OCI-LY7 (cell line): ENCODE measurements at places on chromosomes 12 and 14.
A peak's percentile ranks its signal among the peaks of the same experiment; 100 is the strongest.

DNA sequence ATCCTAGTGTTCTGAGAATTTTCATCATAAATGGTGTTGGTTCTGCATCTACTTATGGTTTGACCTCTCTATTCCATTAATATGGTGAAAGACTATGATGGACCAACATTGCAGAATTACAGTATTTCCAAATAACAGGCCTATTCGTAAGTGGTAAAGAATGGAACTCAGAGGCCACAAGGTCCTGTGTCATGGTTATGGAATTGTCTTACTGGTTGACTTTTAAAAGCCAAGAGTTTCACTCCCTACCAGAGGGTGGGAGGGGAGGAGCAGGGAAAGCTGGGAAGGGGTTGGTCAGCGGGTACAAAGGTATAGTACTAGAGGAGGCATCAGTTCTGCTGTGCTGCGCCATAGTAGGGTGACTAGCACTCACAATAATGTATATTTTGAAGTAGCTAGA lies 153.4 kb downstream of the TMEM132D start:
- no peak for DNase-seq

GRCh38 chr14:71117839-71118743 lies 210.8 kb downstream of the PCNX1 start:
- peak; percentile 24 for DNase-seq

- no peak for DNase-seq
These were observed 4.9 kb upstream of the CMA1 start for GRCh38 chr14:24513009-24513408.

GRCh38 chr14:92619671-92620456 lies 106.3 kb downstream of the RIN3 start:
- DNase-seq, result no peak

DNA sequence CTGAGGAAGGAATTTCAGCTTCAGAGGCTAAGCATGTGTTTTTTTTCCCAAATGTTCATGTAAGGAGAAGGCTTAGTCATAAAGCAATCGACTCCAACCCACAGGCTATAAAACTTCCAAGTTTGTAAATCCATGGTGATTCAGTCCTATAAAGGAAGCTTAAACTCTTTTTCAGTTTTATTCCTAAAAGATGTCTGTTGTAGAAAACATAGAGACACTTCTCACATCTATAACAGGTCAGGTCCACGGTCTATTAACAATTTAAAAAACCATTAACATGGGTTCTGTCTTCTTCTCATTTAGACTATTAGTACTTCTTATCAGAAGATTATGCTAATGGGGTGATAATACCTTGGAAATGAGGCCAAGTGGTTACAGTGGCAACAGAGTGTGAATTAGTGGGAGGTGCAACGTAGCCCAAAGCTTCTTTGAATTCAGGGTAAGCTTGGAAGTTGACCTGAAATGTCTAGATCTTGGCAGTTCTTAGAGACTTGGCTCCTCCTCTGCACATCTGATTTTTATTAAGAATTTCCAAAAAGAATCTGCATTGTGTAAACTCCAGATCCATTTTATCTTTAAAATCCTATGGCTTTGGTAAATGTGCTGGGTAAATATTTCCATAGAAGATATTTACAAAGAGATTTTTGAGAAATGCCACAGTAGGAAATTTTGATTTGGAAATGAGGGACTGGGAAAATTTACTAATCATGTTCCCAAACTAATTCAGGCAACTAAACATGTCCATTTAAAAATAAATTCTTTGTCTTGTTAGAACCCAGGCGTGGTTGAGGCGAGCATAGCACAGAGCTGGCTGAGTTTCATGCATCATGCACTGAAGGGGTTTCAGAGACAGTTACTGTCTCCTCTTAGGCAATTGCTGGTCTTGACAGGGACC lies 86.4 kb downstream of the EML1 start:
- no peak for DNase-seq

DNA sequence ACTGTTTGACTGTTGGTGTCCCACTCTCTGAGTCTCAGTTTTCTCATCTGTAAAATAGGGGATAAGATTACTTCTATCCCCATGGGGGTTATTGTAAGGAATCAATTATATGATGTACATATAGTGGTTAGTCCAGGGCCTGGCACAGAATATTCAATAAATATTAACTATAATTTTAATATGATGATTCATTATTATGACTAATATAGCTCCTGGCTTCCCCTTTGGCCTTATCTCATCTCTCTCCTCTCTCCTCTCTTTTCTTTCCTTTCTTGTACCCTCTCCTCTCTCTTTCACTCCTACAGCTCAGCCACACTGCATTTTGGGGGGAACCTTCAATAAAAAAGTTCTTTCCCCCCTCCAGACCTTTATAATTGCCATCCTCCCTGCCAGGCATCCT lies 21.1 kb downstream of the TMEM233 start:
- DNase-seq, result no peak

DNA sequence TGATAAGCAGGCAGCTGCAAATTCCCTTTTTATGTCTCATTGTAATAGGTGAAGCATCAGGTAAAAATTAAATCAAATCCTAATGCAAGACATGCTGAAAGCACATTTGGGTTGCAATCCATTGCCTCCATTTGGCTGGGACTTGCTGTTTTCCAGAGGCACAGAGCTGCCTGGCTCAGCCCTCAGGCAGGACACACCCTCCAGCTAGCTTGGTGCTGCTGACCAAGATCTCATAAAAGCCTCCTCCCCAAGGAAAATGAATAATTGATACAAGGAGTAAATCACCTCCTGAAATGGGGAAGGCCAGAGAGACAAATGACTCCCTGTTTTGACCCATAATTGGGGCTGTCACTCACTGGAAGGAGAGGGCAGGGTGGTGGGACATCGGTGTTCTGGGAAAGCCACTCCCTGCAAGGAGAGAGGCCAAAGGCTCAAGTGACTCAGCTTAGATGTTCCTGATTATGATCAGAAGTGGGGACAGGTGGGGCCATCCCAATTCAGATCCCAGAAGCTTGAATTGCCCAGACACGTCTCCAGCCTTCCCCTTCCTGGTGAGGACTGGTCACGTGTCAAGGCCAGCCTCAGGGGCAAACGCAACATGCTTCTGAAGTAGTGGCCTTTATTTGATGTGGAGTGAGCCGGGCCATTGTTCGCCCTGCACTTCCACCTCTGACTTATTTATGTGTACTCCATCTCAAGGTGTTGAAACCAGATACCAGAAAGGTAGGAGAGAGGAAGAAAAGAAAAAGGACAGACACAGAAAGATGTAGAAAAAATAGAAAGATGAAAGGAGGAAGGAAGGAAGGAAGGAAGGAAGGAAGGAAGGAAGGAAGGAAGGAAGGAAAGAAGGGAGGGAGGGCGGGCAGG lies 773.7 kb downstream of the BCL11B start:
- no peak for DNase-seq

DNA sequence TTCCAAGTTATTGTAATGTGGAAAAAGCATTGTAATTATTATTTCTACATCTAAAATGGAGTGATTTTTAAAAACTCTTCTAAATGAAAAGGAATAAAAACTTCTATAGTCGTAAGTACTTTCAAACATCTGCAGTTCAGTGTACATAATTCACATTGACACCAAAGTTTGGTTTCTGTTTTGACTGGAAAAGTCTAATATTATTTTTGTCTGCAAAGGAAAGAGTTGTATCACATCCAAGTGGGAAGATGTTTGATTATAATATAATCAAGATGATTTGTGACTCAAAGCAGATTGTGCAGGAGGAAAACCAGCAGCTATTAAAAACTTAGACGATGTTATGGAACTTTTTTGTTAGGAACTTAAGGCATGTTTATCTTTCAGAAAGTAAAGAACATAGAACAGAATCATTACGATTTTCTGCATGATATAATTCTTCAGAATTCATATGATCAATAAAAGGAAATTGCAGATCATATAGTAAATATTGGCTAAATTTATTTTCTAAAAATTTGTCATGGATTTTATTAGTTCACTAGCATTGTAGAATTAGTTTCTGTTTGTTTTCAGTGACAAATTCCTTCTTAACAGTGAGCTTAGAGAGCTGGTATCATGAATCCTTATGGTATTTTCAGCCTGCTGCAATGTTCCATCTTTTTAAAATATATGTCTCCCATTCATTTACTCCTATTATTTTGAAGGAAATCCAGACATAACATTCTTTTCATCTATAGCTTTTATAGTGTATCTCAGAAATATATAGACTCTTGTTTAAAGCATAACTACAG lies 145.8 kb downstream of the MIPOL1 start:
- DNase-seq, result no peak

DNA sequence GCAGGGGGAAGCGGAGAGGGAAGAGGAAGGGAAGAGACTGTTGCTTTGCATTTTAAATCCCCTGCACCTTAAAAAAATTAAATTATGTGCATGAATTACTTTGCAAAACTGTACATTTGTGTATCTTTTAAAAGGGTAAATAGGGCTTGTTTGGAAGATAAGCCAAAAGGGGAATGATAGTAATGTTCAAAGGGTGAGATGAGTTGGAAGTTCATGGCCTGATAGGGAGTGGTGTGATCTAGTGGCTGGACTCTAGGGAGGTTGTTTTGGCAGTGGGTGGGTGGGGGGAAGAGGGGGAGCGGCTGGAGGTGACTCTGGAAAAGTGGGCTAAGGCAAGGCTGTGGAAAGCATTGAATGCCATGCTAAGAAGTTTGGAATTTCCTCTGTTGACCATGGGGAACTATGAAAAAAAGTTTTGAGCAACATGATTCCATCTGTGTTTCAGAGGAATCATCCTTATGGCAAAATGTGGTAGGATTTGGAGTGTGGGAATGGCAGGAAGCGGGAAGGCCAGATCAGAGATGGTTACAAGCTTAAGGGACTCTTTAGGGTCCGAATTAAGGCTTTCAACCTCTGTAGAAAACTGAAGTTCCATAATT lies 25.5 kb upstream of the EMP1 start:
- no peak for DNase-seq

DNA sequence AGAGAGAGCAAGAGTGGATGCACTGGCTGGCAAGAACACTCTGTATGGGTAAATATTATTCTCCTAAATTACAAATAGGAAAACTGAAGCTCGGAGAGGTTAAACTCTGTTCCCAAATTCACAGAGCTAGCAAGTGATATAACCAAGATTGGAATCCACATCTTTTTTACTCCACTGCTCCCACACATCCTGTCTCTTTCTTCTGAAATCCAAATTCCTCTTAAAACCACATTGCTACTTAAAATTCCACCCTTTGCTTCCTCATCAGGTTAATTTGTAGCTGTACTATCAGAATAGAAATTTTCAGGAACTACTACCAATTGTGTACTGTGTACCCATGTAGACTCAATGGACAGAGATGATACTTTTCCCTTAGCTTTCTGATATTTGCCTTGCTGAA lies 74.4 kb downstream of the ARMH4 start:
- DNase-seq, result no peak

DNA sequence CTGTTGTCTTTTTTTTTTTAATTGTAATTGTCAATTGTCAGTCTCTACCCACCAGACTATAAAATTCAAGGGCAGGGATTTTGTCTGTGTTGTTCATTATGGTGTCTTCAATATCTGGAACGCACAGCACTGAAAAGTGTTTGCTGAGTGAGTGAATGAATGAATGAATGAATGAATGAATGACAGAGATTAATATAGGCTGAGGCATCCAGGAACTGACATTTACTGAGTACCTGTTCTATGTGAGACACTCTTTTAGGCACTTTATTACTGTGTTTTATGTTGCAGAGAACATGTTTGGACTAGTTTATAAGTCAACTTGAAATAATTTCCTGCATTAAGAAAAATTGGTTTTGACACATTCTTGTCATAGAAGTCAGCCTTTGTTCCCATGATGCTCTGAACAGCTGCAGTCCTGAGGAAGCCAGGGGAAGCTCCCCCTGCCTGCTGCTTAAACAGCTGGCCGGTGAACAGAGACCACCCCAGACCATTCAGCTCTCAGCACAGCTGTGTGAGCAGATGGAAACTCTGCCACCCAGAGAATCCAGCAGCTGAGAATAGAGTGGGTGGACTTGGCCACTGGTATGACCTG lies 160.7 kb upstream of the CCND2 start:
- DNase-seq, result no peak

- DNase-seq, result no peak
These were observed 82.0 kb upstream of the WSCD2 start for GRCh38 chr12:108047071-108047550.

- no peak for DNase-seq
These were observed 14.1 kb upstream of the SERPINA6 start for GRCh38 chr14:94337274-94337673.

DNA sequence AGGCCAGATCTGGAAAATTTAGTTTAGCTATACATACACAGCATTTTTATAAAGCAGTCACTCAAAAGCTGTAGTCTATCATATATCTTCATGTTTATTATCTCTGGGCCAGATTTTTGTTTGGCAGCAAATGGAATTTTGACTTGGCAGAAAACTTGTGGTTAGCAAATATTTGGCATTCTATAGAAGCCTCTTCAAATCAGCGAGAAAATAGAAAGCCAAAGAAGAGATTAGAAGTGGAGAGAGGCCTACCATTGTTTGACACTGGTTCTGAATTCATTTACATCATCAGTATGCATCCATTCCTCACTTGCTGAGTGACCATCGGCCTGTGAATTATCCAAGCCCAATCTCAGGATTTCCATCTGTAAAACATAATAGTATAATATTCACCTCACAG lies 1077.6 kb downstream of the GALC start:
- DNase-seq, result no peak

- DNase-seq, result no peak
These were observed 2.6 kb downstream of the SOAT2 start for GRCh38 chr12:53105712-53106439.

DNA sequence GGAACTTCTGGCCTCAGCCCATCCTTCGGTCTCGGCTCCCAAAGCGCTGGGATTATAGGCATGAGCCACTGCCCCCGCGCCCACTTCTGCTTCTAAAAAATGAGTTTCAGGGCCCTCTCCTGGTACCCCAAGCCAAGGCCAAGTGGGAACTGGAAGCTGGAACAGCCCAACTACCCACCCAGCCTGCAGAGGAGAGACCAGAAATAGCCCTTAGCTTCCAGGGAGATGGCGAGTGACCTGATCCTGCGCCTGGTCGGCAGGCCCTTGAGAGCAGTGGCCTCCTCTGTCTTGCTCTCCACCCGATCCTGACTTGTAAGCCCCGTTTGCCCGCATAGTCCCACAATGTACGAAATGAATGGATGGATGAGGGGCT lies 31.2 kb upstream of the PLEKHG6 start:
- no peak for DNase-seq

GRCh38 chr14:46057799-46058198 lies 593.8 kb downstream of the RPL10L start:
- no peak for DNase-seq

DNA sequence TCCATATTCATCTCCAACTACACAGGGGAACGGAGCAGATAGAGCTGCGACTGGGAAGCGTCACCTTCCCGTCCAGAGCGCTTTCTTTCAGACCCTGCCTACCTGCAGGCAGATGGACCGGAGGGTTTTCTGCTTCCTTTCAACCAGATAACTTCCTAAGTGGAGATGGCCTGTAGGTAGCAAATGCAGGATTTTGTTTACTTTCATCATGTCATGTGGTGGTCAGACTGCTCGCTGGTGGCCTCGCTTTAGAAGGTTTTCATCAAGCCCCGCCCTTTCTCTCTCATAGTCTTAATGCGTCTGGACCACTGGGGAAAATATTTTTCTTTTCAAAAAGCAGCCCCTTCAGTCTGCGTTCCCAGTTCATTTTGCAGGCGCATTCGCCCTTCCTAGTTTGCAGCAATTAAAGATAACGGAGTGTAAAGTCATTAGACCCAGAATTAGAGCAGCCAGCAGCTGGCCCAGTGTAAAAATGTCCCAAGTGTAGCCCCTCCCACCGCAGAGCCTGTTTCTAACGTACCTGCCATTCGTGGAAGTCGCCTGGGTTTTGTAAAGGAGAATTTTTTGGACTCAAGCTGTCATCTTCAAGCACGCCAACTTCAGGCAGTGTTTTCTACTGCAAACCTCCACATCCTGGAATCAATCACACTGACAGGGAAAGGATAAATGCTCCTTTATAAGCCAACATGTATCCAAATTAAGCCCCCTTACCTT lies 68.9 kb downstream of the TESC start:
- DNase-seq, result no peak
